ENCODE measurements at places on chromosomes 13 and 19. TPM values are rescaled to one million over a fixed set of nuclear protein-coding genes. Genes with fewer than 3 reads are reported as not detected.

GRCh38 chr13:113927661-113928581 lies 46.0 kb downstream of the C13orf46 start:
- no peak overlapping the region for H3K4me3 ChIP-seq
- no peaks in the 10 kb centered on the region for H3K4me1 ChIP-seq
- DNase-seq = peak; percentile 20
- no peak overlapping the region for H3K27ac ChIP-seq
- H3K36me3 ChIP-seq = no peaks in the 10 kb centered on the region
- H3K27me3 ChIP-seq = no peaks in the 10 kb centered on the region

- no peaks in the 10 kb centered on the region for H3K36me3 ChIP-seq
- no peak overlapping the region for H3K4me3 ChIP-seq
- no peak overlapping the region for H3K27ac ChIP-seq
- no peaks in the 10 kb centered on the region for H3K27me3 ChIP-seq
- no peak for DNase-seq
These were observed 1.2 kb downstream of the KIR2DL4 start for GRCh38 chr19:54804571-54804970.

- H3K27me3 ChIP-seq = no peaks in the 10 kb centered on the region
- peaks cover 11% of the 10 kb centered on the region for H3K4me1 ChIP-seq
- no peaks in the 10 kb centered on the region for H3K36me3 ChIP-seq
These were observed 158.8 kb downstream of the KDM4B start for GRCh38 chr19:5127717-5128116.

DNA sequence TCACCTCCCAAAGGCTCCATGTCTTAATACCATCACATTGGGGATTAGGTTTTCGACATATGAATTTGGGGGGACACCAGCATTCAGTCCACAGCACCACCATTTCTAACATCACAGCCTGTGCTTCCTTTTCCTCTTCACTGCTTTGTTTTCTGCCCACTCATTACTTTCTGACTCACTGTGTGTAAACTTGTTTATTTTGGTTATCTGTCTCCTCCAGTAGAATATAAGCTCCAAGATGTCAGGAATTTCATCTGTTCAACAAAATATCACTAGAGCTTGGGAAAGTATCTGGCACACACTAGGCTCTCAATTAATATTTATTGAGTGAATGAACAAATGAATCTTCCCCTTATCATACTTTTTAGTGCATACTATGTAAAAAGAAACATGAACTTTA lies 152.0 kb downstream of the NUFIP1 start:
- no peaks in the 10 kb centered on the region for H3K27me3 ChIP-seq
- H3K4me3 ChIP-seq = no peak overlapping the region
- no peak overlapping the region for H3K27ac ChIP-seq
- no peaks in the 10 kb centered on the region for H3K4me1 ChIP-seq

DNA sequence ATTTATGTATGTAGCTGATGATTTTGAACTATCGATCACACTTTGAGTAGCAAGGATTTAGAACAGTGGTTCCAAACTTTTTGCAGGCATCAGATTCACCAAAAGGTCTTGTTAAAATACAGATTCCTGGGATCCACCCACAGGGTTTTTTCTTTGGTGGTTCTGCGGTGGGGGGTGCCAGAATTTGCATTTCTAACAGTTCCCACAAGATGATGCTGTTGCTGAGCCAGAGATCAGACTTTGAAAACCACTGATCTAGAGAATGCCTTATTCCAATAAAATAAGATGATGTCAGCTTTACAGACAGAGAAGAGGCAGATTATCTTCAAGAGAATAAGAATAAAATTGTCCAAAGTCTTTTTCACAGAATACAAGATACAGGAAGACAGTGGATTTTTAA lies 80.9 kb upstream of the SHISA2 start:
- H3K4me1 ChIP-seq = no peaks in the 10 kb centered on the region
- no peaks in the 10 kb centered on the region for H3K36me3 ChIP-seq
- no peak overlapping the region for H3K27ac ChIP-seq
- H3K4me3 ChIP-seq = no peak overlapping the region

GRCh38 chr13:99505814-99506269 lies 4.6 kb downstream of the TM9SF2 start:
- no peak for DNase-seq
- 0 out of 2 replicates have a peak, but pooled peaks cover 8% of the 10 kb centered on the region for H3K4me1 ChIP-seq
- no peak overlapping the region for H3K4me3 ChIP-seq
- peaks cover 5% of the 10 kb centered on the region for H3K36me3 ChIP-seq

GRCh38 chr19:20276011-20276731 lies 109.2 kb downstream of the ZNF486 start:
- H3K4me3 ChIP-seq = no peak overlapping the region
- no peaks in the 10 kb centered on the region for H3K36me3 ChIP-seq
- no peak for DNase-seq
- H3K4me1 ChIP-seq = no peaks in the 10 kb centered on the region
- no peaks in the 10 kb centered on the region for H3K27me3 ChIP-seq

DNA sequence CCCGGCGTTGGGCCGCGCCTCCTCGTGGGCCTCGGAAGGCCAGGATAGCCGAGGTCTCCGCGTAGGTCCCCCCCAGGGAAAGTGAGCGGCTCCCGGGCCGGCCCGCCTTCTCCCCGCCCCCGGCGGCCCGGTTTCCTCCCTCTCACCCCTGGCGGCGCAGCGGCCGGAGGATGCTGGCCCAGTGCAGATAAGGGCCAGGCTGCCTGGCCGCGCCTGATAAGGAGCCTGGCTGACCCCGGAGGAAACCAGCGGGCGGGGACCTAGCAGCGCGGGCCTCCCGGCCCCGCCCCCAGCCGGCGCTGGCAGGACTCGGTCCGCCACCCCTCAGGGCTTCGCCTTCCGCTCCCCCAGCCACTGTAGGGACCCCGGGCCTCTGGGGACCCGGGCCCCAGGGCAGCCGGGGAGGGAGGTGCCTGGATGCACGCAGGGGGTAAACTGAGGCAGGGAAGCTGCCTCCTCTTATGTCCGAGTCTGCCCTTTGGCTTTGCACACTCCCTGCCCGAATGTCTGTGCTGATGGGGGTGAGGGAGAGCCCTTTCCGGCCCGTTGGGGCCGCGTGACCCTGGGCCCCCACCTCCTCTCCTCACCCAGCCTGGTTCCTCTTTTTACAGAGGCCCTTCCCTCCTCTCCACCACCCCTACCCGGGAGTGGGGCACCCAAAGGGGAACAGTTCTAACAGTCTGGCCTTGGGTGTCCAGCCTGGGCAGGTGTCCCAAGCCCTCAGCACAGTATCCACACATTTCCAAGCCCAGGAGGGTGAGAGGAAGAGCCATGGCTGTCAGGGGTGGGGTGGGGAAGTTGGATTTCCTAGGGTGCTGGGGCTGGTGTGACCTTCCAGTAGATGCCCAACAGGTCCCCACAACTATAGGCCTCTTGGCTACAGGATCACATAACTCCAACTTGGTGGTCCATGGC lies at the start of gene LYL1:
LYL1 (minus strand) TSS at position 193 of the 915 bp plus-strand sequence. CDS start 1,687 bp downstream, outside the sequence.
- no peaks in the 10 kb centered on the region for H3K27me3 ChIP-seq
- peak within 1 kb of the TSS; percentile 28 for H3K4me3 ChIP-seq
- DNase-seq = peak; percentile 74
- H3K36me3 ChIP-seq = no peaks in the 10 kb centered on the region

DNA sequence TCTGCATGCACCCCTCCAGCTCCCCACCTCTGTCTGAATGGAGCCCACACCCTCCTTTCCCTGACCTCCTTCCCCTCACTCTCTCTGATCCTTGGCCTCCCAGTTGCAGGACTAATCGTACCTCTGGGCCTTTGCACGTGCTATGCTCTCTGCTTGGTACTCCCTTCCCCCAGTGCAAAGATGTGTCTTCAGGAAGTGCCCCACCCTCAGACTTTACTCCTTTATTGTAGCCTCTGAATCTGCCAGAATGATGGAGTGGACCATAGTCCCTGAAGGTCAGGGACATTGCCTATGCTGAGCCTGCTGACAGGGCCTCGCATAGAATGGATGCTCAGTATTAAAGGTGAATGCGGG lies 1.3 kb upstream of the JUND start:
- peak overlapping the region; percentile 47 for H3K4me3 ChIP-seq
- peaks cover 3% of the 10 kb centered on the region for H3K36me3 ChIP-seq
- peaks cover 23% of the 10 kb centered on the region for H3K4me1 ChIP-seq
- H3K27ac ChIP-seq = peak overlapping the region; percentile 99

- H3K27ac ChIP-seq = peak within 1 kb of the TSS; percentile 73
- H3K36me3 ChIP-seq = peaks cover 4% of the 10 kb centered on the region
- peak within 1 kb of the TSS; percentile 87 for H3K4me3 ChIP-seq
- no peaks in the 10 kb centered on the region for H3K27me3 ChIP-seq
- DNase-seq = peak; percentile 97
These were observed at the start of gene CEBPA for GRCh38 chr19:33302175-33302973. Gene CEBPA, minus strand, starts transcription at chr19:33302534. Its CDS starts 120 bp downstream, at chr19:33302414.

DNA sequence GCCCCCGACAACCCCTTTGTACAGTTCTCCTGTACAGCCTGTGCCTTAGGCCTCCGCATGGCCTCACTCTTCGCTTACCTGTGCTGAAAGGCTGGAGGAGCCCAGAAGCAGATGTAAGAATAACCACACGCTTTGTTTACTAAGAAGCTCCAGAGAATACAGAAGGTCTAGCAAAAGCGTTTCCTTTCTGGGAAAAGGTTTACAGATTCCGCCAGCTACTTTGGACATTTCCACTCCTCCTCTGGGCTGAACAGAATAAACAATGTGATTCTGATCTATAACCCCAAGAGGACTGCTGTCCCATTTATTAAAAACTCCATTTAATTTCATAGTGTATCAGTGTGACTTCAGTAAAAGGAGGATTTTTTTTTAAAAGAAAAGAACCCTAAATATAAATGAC lies 339.2 kb downstream of the DNAJC15 start:
- no peak overlapping the region for H3K4me3 ChIP-seq
- no peak overlapping the region for H3K27ac ChIP-seq
- H3K36me3 ChIP-seq = no peaks in the 10 kb centered on the region
- no peaks in the 10 kb centered on the region for H3K27me3 ChIP-seq

DNA sequence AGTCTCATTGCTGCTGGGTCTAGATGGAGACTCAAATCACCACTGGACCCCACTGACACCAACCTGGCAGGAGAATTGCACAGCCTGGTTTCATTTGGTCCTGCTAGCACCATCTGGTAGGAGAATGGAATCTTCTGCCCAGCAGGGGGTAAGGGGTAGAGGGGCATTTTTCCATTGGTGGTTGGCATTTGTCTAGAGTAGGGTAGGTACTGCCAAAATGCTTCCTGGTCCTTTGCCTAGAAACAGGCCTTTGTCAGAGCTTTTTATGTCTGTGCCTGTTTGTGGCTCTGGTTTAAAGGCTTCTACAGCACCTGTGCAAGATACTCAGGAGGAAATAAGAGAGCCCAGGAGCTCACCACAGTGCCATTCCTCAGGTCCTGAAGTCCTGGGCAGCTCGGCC lies 121.3 kb downstream of the KCTD12 start:
- H3K4me1 ChIP-seq = no peaks in the 10 kb centered on the region
- H3K36me3 ChIP-seq = no peaks in the 10 kb centered on the region
- no peak overlapping the region for H3K27ac ChIP-seq

DNA sequence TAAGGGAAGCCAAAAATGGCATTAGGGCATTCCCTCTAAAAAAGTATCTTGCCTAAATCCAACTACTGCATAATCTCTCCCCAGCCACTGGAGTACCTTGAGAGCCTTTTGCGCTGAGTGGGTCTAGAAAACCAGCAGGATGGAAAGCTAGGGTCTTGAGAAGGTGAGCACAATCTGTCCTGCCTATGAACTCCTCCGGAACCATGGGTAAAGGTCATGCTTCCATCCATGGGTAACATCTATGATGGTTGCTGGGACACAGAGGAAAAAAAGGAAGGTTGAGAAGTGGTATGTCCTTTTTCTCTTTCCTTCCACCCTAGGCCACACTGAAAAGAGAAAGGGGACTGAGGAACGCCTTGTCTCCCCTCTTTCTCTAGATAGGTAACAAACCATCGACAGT lies 52.4 kb downstream of the ZNF676 start:
- no peaks in the 10 kb centered on the region for H3K4me1 ChIP-seq
- no peak overlapping the region for H3K27ac ChIP-seq
- no peaks in the 10 kb centered on the region for H3K27me3 ChIP-seq
- H3K36me3 ChIP-seq = no peaks in the 10 kb centered on the region
- peak; percentile 1 for DNase-seq
- H3K4me3 ChIP-seq = no peak overlapping the region

DNA sequence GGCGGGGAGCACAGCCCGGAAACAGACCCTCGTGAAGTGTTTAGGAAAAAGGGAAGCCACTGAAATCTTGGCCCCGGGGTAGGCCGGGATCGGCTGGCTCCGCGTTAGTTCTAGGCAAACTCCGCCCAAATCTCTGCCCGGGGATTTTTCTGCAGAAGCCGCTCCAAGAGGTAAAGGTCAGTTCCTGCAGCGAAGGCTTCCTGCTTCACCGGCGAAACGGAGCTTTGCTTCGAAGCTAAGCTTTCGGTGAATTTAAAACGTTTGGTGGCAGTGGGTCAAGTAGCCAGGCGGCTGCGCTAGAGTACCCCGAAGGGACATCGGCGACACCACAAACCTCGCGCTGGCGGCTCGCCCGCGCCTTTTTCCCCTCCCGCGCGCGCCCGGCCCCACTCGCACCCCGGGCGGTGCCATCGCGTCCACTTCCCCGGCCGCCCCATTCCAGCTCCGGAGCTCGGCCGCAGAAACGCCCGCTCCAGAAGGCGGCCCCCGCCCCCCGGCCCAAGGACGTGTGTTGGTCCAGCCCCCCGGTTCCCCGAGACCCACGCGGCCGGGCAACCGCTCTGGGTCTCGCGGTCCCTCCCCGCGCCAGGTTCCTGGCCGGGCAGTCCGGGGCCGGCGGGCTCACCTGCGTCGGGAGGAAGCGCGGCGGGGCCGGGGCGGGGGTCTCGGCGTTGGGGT lies 441 bp downstream of the GJB2 start:
- peaks cover 1% of the 10 kb centered on the region for H3K27me3 ChIP-seq
- H3K36me3 ChIP-seq = no peaks in the 10 kb centered on the region
- no peak overlapping the region for H3K27ac ChIP-seq
- H3K4me1 ChIP-seq = 0 out of 2 replicates have a peak, but pooled peaks cover 6% of the 10 kb centered on the region
- DNase-seq = peak; percentile 52
- H3K4me3 ChIP-seq = peak overlapping the region; percentile 52

DNA sequence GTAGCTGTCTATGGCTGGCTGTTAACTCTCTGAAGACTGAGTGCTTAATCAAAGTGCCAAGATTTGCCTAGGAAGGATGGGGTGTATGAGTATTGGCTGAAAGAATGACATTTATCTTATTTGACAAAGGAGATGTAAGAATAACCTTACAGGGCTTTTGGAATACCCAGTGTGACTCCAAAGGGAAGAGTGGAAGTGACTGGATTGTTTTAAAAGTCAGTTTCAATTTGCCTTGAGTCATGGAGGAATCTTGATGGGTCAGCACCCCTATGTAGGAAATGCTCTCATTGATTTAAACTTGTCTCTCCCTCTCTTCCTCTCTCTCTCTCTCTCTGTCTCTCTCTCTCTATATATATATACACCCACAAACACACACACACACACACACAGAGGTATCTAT lies 118.4 kb upstream of the CLDN10 start:
- DNase-seq = no peak
- no peaks in the 10 kb centered on the region for H3K36me3 ChIP-seq
- no peak overlapping the region for H3K27ac ChIP-seq

Gene TTYH1
- not detected for total RNA-seq

Gene VSTM2B
- total RNA-seq = not detected

Gene TMEM91
- total RNA-seq = 2.2 TPM

Gene CCDC8
- 0.18 TPM for total RNA-seq

Gene ZNF729
- total RNA-seq = not detected

Gene EXOC3L2
- total RNA-seq = not detected

Gene UPK1A
- not detected for total RNA-seq

Gene SIGLEC10
- not detected for total RNA-seq
